ENCODE measurements at places on chromosomes 3 and 15.

GRCh38 chr15:92877000-92877399 is 23.1 kb upstream of the CHD2 start:
- DNase-seq, result no peak

DNA sequence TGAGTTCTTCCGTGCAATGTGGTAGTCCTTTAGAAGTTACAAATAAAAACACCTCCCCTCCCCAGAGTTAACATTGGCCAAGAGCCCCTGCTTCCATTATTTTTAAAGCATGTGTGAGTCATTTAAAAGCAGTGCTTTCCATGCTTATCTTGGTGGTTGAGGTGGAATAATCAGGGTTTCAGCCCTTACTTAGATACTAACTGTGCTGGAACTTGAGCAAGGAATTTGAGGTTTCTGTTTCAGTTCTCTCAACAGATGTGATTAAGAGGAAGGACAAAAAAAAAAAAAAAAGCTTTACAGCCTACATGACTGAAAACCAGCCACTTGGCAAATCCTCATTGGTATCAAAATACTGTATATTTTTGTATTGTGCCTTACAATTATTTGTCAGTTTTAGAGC is 64.5 kb downstream of the CGNL1 start:
- DNase-seq, result peak; percentile 30

- DNase-seq, result no peak
These were observed 135.9 kb downstream of the FEZF2 start for GRCh38 chr3:62237286-62237948.

GRCh38 chr3:45958321-45958791 is 15.1 kb downstream of the CXCR6 start:
- no peak for DNase-seq

- no peak for DNase-seq
These were observed 196.0 kb downstream of the DIPK2A start for GRCh38 chr3:144167634-144168033.

DNA sequence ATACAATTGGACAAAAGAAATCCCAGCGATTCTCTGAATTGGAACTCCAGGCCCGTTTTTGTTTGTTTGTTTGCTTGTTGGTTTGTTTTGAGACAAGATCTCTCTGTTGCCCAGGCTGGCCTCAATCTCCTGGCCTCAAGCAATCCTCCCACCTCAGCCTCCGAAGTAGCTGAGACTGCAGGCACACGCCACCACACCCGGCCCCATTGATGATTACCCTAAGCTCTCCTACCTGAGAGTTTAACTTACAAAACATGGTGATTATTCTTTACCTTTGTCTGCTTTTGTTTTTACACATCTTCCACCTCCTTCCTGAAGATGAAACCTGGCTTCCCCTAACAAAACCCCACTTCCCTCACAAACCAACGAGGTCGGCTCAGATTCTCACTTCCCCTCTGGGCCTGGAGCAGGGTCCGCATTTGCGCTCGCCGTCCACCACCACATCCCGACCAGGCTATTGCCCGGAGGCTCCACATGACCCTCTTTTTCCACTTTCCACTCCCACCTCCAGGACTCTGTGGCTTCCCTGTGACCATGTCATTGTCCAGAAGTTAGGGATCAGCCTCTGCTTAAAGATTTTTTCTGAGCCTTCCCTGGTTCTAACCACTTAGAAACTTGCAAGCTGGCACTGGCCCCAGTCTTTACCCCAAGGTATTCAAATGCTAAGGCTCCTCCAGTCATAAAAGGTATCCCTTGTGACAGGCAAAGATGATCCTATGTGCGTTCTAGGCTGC is 14.8 kb downstream of the KLHL6 start:
- DNase-seq, result no peak

GRCh38 chr3:38653685-38654537 is 4.4 kb upstream of the SCN5A start:
- no peak for DNase-seq

GRCh38 chr3:151166161-151166560 is 36.9 kb downstream of the GPR171 start:
- no peak for DNase-seq

DNA sequence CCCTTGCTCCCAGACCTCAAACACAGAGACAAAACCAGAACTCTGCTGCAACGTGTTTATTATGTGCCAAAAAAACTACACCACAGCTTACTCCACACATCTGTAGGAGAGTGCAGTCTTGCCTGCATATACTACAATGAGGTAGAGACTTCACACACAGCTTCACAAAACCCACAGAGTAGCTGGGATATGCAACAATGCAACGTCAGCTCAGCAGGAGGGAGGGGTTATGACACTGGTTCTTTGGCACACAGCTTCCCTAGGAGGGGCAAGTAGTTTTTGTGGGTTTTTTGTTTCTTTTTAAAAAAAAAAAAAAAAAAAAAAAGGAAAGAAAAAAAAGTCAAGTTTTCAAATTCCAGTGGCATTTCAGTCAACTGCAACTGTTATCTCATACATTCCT is 2.9 kb upstream of the RPS17 start:
- DNase-seq, result peak; percentile 45

DNA sequence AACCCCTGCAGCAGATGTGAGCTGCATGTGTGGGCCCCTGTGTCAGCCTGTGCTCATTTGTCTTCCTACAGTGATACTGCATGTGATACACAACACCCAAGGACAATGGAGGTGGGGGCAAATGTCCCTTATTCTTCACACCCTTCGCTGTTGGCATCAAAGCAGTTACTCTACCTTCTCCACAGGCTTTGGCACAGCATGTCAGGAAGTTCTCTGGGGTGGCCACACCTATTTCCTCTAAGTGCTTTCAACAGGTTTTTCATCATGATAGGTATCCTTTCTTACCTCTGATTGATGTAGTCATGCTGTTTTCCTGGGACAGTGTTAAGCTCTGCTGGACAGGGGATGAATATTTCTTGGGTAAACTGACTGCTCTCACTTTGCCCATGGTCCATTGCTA is 29.5 kb downstream of the ZNF662 start:
- no peak for DNase-seq

GRCh38 chr3:155231792-155232191 is 61.7 kb downstream of the STRIT1 start:
- DNase-seq, result no peak

GRCh38 chr15:73882761-73883419 is 9.5 kb downstream of the TBC1D21 start:
- no peak for DNase-seq

- DNase-seq, result no peak
These were observed 33.9 kb upstream of the C15orf39 start for GRCh38 chr15:75167588-75168350.

- DNase-seq, result no peak
These were observed 21.6 kb downstream of the FANCD2 start for GRCh38 chr3:10047876-10048275.

DNA sequence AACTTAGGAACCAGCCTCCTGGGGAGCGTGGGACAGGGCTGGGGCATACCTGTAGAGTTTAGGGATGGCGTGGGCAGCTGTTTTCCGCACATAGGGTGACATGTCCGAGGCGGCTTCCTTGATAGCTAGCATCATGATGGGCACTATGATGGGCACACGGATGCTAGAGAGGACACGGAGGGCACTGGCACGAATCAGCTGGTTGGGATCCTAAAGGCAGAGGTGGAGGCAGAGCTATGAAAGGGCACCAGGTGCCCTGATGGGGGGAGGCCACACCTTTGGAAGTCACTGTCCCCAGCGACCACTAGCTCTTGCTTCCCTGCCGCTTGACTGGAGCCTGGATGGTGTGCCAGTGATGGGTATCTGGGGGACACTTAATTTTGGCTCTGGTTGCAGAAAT is 28.3 kb downstream of the AP3B2 start:
- no peak for DNase-seq

DNA sequence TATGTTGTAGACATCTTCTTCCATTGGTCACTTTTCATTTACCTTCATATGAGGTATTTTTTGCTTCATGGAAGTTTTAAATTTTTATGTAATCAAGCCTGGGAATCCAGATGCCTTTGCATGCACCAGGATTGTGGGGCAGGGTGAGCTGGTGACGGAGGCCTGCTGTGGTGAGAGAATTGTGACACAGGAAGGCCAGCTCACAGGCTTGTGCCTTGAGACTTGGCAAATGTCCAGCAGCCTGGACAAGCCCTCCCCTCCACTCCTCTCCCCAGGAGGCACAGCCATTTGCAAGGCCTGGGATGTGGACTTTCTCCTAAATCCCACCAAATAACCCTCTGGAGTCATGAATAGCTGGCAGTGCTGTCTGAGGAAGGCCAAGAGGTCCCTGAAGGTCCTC is 67.4 kb downstream of the RHCG start:
- DNase-seq, result no peak

GRCh38 chr3:15983693-15984092 is 185.9 kb upstream of the ANKRD28 start:
- no peak for DNase-seq

DNA sequence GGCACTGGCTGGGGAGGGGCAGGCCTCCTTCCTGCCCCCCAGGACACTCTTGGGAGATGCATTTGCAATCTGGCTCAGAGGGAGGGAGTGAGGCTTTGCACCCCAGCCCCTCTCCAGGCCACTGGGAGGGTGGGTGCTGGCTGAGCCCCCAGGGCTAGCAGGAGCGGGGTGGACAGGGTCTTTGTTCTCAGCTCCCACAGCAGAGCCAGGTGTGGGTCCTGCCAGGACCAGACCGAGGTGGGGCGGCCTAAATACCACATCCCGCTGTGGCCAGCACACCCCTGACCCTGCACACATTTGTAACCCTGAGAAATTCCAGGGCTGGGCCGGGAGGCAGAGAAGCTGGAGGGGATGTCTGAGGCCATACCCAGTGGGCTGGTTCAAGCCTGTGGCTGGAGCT is 41.0 kb downstream of the STARD5 start:
- no peak for DNase-seq

DNA sequence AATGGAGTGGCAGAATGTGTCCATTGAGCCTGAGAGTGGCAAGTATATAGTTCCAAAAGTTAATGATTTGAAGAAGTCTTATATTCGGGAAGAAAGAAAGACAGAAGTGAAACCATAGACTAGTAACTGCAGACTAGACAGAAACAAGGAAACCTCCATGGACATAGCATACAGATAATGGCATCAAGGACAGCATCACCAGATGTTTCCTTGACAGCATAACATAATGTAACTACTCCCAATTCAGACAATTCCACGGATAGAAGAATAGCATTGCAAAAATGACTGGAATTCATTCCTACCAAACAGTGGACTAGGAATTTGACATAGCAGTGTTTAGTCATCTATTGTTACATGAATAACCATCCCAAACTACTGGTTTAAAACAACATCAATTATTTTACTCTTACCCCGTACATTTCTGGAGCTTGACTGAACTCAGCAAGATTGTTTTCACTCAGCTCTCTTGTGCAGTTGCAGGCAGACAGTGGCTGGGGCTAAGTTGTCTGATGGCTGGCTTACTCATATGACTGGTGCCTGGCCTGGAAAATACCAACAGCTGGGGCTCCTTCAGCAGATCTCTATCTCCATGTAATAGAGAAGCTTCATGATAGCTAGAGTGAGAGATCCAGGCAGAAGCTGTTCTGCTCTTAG is 109.7 kb upstream of the GADL1 start:
- DNase-seq, result peak; percentile 72

DNA sequence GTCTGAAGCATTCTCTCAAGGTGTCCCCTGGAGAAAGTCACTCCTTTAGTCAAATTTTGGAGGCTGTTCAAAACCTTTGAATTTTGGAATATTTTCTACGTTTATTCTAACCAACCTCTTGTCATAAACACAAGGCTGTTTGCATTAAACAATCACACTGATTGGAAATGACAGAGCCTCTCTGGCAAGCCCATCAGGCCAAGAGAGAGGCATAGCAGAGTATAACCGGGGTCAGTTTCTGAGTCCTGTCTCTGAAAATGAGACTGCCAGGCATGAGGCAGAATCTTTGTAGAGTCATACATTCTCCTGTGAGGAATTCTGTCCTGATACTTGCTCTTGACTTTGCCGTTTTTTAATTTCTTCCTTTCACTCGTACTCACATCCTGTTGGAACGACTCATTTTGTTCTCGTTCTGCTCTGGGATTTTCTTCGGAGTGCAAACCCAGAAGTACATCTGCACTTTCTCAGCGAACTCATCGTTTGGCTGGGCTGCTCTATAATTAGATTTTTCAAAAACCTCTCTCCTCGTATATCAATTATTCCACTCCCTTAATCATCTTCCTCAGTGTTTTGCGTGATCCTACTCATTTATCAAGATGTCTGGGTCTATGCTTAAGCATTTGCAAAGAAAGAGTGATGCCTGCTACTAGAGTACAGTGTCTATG is 114.2 kb downstream of the AGBL1 start:
- no peak for DNase-seq

DNA sequence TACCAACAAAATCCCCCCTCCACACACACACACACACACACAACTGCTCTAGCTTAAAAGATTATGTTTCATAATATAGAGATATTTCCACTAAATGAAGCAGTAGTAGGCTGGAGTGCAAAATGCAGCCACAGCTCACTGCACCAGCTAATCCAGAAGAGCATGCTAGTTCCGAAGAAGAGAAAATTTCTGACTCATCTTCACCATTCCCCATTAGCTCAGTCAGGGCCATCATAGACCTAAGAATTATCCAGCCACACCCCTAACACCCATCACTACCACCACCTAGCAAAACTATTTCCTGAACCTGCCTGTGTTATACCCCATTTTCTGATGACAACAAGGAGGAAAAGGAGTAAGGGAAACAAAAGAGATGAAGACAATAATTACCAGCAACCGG is 67.1 kb upstream of the UBE2E2 start:
- DNase-seq, result no peak

DNA sequence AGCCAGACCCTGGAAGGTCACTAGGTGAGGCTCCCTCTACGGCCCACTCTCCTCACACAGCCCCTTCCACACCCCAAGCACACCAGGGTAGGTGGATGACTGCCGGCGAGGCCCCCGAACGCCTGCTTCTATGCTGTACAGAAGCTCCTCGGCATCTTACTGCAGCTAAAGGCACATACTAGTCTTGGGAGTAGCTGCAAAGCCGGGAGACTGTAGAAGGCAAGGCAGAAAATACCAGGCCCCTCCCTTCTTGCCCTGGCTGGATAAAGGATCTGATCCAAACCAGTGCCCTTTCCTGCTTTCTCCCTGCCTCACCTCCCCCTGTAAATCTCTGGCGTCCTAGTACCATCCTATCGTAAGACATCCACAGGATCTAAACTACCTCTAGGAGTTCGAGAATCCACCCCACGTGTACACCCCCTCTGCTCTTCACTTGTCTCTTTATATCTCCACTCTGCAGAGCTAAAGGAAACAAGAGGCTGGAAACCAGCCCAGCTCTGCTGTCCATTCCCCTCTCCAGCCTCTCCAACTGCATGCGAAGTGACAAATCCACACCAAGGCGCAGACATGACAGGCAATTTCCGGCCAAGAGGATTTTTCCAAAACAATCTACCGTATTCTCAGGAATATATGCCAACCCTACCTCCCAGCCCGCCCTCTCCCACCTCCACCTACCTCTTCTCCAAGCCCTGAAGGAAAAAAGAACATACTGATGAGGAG is 11.8 kb downstream of the TNK2 start:
- DNase-seq, result no peak

- peak; percentile 37 for DNase-seq
These were observed 215.3 kb downstream of the ROBO2 start for GRCh38 chr3:77254967-77255831.

- DNase-seq, result no peak
These were observed 67.9 kb upstream of the AKAP13 start for GRCh38 chr15:85312486-85312885.
